ENCODE measurements at places on chromosomes 7 and 10. TPM values are rescaled to one million over a fixed set of nuclear protein-coding genes. Genes with fewer than 3 reads are reported as not detected.

TMED4 gene
- 132 TPM for total RNA-seq

DYDC2 gene
- total RNA-seq, result not detected

PDZD8 gene
- 30.2 TPM for total RNA-seq

DGKI gene
- 1.5 TPM for total RNA-seq

PRRT4 gene
- total RNA-seq, result 0.87 TPM

ZNF212 gene
- 8.4 TPM for total RNA-seq

DNA sequence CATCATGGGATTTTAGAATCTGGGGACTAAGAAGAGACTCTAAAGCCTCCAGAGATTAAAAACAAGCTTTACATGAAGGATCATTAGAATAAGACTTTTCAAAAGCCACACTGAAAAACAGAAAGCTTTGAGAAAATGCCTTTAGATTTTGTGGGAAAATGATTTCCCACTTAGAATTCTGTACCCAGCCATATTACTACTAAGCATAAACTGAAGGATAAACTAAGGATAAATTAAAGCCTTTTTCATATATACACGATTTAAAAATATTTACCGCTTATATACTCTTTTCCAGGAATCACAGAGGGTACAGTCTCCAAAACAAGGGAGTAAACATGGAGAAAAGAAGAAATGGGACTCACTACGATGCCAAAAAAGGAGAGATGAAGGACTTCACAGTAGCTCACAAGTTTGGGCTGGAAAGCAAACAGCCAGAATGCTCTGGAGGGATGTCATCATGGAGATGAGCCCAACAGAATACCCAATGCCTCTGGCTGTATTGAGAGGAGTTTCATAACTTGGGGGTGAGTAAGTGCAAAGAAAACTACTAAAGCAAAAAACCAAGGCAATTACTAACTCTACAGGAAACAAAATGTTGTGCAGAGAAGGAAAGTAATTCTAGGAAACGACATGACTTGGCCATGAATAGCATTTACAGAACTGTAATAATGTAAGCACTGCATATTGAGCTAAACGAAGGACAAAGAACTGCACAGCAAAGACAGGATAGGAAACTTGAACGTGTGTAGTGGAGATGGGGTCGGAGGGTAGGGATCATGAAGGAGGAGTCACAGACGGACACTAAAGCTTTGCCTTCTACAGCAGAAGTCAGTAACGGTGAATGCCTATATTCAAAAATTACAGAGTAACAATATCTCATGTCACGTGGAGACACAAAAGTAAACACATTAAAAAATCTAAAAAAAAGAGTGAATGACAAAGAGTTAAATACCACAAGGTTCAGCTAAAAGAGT is 61.4 kb upstream of the ASAH2 start:
- DNase-seq, result no peak

GRCh38 chr10:127524908-127525665 is 24.0 kb upstream of the NPS start:
- DNase-seq, result no peak

- no peak for DNase-seq
These were observed 85.7 kb downstream of the MMRN2 start for GRCh38 chr10:86871563-86872183.

DNA sequence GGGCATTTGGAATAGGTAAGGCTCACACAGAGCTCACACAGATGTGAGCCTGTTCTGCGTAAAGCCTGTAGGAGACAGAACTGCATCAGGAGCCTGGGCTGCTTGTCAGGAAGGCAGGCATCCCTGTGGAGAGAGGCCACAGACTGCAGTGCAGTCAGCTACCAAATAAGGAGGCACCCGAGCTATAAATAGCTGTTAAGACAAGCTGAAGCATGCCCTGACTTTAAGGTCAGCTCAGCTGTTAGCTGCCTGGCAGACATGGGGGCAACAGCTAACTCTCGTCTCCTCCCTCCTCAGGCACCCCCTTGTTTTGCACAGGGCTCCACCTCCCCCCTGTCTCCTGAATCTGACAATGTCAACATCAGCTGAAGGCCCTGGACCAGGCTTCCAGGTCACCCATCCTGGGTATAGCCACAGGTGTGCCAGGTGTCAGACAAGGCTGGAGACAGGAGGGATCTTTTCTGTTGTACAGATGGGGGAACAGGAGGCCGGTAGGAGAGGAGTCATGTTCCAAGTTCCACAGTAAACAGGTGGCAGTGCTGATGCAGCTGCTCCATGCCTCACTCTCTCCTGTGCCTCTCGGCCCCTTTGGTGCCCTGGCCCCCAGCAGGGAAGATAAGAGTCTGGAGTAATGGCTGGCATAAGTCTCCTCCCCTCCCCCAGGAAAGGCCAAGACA is 27.6 kb upstream of the MKRN1 start:
- no peak for DNase-seq

GRCh38 chr7:157268540-157268939 is 68.3 kb upstream of the DNAJB6 start:
- no peak for DNase-seq

DNA sequence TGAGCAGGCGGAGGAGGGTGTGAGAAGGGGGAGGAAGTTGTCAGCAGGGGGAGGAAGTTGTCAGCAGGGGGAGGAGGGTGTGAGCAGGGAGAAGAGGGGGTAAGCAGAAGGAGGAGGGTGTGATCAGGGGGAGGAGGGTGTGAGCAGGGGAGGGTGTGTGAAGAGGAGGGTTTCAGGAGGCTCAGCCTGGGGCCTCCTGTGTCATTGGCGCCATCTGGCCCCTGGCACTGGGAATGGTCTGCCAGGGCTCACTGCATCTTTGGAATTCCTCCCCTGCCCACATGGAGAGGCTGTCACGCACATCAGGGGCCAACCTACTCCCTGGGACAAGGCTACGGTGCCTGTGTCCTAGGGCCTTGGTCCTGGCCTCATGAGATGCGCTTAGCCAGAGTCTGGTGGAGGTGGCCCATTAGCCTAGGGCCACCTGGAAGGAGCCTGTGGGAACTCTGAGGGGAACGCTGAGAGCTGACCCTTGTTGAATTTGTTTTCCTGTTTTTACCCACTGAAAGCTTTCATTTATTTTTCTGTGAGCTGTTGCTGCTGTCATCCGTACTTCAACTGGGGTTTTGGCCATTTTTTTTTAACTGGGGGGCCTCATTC is 18.0 kb downstream of the CAMK2B start:
- no peak for DNase-seq

GRCh38 chr10:11045995-11046775 is 28.5 kb downstream of the CELF2 start:
- peak; percentile 47 for DNase-seq

GRCh38 chr7:2321020-2321419 is 6.8 kb upstream of the SNX8 start:
- no peak for DNase-seq

GRCh38 chr7:98626460-98627412 is 9.7 kb downstream of the NPTX2 start:
- DNase-seq, result no peak

DNA sequence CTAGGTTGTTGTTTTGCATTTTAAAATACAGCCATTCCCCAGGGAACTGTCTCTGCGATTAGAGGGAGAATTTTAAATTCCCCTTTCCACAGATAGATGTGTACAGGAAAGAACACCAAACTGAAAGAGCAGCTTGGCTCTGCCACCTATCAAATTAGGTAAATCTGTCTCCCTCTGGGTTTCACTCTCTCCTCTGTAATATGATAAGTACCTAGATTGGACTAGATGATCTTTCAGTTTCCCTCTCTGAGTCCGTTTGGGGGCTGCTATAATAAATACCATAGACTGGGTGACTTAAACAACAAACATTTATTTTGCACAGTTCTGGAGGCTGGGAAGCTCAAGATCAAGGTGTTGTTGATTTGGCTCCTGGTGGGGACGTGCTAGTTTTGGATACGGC is 186.0 kb downstream of the KIF20B start:
- no peak for DNase-seq

- no peak for DNase-seq
These were observed 20.0 kb downstream of the ZMIZ1 start for GRCh38 chr10:79088613-79089355.

DNA sequence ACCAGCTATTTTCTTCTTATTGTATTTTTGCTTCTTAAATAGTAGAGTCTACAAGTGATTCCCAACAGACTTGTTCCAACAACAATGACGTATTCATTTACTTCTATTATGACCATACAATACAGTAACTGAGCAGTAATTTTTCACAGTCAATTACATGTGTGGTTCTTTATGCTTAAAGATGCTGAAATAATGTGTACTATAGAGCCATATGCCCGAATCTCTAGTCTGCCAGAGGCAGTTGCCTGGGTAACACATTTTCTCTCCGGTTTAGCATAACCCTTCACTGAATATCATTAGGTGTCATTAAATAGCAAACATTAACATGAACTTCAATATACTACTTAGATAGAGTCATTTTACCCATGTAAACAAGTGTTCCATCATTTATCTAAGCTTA is 75.0 kb downstream of the SLC25A13 start:
- DNase-seq, result no peak

GRCh38 chr10:92734301-92734700 is 44.5 kb downstream of the HHEX start:
- no peak for DNase-seq

DNA sequence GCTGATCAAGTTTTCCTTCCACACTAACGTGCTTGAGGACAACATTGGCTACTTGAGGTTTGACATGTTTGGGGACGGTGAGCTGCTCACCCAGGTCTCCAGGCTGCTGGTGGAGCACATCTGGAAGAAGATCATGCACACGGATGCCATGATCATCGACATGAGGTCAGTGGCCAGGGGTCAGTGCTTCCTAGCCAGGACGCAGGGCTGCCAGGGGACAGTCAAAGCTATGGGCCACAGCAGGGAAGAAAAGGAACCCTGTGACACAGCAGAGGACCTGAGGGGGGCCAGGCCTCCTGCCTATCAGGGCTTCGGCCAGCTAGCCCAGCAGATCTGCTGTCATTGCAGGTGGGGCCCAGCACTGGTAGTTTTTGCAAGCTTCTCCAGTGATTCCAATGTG is 5.2 kb downstream of the RBP3 start:
- no peak for DNase-seq

DNA sequence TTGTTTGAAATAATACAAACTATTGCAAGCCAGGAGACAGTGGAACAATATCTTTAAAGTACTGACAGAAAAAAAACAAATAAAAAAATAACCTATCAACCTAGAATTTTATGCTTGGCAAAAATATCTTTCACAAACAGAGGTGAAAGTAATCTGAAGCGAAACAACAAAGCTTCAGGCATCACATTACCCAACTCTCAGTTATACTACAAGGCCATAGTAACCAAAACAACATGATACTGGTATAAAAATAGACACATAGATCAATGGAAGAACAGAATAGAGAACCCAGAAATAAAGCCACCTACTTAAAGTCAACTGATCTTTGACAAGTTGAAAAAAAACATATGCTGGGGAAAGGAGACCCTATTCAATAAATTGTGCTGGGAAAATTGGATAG is 26.5 kb upstream of the HECW1 start:
- DNase-seq, result no peak

- DNase-seq, result no peak
These were observed 26.0 kb downstream of the DUSP5 start for GRCh38 chr10:110523736-110524135.

DNA sequence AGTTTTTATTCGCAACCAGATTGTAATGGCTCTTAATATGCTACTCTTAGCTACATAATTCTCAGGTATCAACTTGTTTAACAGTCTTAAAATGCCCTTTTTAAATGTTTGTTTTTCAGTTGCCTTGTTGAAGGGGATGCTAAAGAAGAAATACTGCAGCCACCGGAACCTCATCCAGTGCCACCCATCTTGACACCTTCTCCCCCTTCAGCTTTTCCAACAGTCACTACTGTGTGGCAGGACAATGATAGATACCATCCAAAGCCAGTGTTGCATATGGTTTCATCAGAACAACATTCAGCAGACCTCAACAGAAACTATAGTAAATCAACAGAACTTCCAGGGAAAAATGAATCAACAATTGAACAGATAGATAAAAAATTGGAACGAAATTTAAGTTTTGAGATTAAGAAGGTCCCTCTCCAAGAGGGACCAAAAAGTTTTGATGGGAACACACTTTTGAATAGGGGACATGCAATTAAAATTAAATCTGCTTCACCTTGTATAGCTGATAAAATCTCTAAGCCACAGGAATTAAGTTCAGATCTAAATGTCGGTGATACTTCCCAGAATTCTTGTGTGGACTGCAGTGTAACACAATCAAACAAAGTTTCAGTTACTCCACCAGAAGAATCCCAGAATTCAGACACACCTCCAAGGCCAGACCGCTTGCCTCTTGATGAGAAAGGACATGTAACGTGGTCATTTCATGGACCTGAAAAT is 69.5 kb upstream of the RSBN1L start:
- DNase-seq, result no peak

Measured in tibial nerve (tissue), 4 donors.